ENCODE measurements at places on chromosomes 11 and 22.

- no peak for DNase-seq
Observed at GRCh38 chr11:110631551-110631950, 80.7 kb downstream of the ARHGAP20 start.

GRCh38 chr22:30574095-30574981 lies at the start of gene GAL3ST1:
GAL3ST1 (minus strand) TSS chr22:30574665; CDS start chr22:30557392, 17,273 bp downstream.
- no peak for DNase-seq

GRCh38 chr11:57197762-57198161 lies 16.0 kb downstream of the LRRC55 start:
- DNase-seq: no peak

DNA sequence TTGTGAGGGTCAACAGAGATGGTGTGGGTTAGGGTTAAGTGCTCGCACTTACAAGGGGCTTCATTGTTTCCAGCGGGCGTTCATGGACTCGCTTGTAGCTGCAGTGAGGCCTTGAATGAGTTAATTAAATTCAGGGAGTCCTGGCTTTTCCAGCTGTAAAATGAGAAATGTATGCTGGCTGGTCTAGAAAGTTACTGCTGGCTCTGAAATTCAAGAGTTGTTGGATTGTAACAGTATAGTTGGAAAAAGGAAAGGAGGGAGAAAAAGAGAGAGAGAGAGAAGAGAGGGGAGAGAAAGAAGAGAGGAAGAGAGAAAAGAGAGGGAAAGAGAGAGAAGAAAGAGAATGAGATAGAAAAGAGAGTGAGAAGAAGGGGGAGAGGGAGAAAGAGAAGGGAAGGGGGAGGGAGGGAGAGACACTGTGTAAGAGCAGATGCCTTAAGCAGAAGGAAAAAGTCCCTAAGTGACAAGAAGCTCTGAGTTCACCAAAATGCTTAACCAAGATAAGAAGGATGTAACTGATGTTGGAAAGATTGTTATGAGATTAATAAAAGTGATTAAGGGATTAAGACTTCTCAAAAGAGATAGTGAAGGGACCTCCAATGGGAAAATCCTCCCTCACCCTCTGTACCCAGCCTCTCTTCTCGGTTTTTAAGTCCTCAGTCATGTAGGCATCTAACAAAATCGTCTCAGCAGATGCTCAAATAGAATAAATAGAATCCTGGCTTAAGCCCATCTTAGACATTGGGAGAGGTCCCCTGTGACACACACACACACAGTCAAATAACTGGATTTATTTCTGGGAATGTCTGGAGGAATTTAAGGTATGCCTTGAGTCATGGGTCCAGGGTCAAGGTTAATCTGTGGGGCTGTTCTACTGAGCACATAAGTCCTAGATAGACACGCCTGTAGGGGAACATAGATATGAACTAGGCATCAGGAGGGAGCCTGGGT lies 477.9 kb downstream of the MIAT start:
- DNase-seq: no peak

DNA sequence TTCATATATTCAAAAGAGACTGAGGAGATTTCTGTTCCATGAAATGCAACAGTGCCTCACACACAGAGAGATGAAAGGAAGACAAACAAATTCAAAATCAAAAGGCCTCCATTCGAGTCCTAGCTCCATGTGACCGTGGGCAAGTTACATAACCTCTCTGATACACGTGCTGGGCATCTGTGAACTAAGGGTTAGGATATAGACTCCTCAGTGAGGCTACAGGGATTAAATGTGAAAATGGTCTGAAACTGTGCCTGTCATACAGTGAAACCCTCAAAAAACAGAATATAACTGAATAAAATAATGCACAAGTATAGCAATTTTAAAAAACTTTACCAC lies 111.8 kb upstream of the MTMR2 start:
- DNase-seq: no peak
